Activated CD4-positive, alpha-beta T cell treated with anti-CD3 and anti-CD28 coated beads, Interleukin-2, amount 50 U/mL, for 1 hour (primary cell): ENCODE measurements at places on chromosomes 4 and X.

- DNase-seq = no peak
Measured at GRCh38 chr4:6366581-6366980, 96.9 kb downstream of the WFS1 start.

GRCh38 chr4:81085291-81085690 is 54.8 kb downstream of the BMP3 start:
- no peak for DNase-seq

GRCh38 chrX:134891652-134892051 is 99.1 kb upstream of the SMIM10 start:
- DNase-seq = no peak

GRCh38 chrX:51902510-51903050 is 9.2 kb downstream of the MAGED1 start:
- no peak for DNase-seq

DNA sequence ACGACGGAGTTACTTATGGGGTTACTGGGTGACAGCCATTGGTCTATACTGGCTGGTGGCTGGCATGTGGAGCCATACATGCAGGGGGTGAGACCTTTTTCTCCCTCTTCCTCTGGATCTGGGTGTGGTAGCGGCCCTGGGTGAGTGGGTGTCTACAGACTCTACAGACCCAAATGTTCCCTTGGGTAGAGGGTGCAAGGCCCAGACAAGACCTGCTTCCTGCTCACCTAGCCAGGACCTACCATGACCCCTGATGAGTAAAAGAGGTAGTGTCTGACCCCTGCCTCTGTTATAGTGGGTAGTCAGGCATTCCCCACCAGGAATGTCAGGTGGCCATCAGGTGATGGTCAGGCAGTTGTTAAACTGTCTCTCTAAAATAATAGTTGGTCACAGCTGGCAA is 66.8 kb downstream of the SLC2A9 start:
- DNase-seq = no peak

DNA sequence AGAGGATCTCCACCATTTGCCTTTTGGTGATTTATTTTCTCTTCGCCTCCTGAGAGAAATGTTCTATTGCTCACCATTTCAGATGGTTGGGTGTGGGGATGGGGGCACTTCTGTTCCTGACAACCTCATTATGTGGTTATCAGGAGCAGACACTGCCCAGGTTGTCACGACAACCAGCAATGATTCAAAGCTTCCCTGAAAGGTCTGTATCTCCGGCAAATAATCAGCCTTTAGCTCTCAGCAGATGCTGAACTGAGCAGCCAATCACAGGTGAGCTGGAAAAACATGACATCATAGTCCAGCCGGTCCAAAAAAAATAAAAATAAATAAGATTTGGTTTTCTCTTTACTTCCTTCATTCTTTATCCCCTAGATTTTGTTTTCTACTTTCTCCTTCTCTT is 5.5 kb upstream of the PAK3 start:
- DNase-seq = no peak

- no peak for DNase-seq
Measured at GRCh38 chr4:158521484-158522088, at the start of gene RXFP1. Gene RXFP1 (plus strand): TSS chr4:158521882. CDS start chr4:158521977, 95 bp downstream.

DNA sequence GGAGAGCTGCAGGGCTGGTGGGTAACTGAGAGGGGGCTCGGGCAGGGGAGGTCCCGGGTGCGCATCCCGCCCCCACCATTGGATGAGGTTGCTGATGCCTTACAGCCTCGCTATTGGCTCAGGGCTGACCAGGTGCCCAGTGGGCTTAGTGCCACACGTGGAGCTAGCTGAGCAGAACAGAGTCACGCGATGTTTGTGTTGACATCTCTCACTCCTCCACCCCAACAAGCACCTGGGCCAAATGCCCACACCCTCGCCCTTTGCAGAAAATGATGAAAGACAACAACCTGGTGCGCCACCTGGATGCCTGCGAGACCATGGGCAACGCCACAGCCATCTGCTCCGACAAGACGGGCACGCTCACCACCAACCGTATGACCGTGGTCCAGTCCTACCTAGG is 31.8 kb downstream of the ATP2B3 start:
- no peak for DNase-seq

DNA sequence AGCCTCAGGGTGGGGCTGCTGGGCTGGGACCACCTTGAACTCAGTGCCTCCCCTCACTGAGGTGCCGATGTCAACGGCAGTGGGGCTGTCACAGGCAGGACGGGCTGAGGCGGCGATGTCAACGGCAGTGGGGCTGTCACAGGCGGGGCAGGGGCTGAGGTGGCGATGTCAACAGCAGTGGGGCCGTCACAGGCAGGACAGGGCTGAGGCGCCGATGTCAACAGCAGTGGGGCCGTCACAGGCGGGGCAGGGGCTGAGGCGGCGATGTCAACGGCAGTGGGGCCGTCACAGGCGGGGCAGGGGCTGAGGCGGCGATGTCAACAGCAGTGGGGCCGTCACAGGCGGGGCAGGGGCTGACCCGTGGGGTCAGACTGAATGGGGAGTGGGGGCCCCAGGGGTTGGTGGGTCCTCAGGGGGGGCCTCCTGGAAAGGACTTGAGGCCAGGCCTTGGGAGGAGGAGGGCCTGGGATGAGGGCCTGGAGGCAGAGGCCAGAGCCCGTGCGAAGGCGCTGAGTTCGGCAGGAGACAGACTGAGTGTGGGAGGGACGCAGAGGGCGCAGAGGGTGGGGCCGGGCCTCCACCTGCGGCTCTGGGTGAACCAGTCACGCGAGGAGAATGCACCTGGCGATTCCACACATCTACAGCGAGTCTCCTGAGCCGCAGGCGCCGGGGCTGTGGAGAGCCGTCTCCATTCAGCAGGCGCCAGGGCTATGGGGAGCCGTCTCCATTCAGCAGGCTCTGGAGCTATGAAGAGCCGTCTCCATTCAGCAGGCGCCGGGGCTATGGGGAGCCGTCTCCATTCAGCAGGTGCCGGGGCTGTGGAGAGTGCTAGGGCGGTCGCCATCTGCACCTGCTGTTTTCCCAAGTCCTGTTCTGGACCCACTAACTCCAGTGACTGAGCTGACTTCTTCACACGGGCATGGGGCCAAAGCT is 22.9 kb downstream of the ATP5ME start:
- no peak for DNase-seq

DNA sequence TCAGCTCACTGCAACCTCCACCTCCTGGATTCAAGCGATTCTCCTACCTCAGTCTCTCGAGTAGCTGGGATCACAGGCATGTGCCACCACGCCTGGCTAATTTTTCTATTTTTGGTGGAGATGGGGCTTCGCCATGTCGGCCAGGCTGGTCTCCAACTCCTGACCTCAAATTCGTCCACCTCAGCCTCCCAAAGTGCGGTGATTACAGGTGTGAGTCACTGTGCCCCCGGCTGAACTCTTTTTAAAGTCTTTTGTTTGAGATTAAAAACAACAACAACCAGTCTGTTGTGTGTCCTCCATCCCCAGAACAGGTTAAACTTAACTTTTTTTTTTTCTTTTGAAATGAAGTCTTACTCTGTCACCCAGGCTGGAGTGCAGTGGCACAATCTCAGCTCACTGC is 36.3 kb upstream of the RBPJ start:
- DNase-seq = no peak

GRCh38 chr4:112213091-112213490 is 18.5 kb upstream of the AP1AR start:
- no peak for DNase-seq

DNA sequence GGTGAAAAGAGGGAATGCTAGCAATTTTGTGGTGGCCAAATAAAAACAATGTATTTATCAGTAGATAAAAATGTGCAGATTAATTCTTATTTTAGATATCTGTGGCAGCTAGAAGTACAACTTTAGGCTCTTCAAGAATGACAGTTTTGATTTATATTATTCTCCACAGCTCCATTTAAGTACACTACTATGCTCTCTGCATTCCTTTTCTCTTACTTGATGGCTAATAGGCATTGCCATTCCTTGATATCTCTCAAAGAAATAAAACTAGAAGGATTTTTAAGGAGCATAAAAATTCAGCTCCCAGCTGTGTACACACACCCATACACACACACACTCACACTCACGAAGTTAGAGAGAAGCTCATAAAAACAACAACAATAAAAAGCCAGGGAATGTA is 59.4 kb upstream of the H2AZ1 start:
- DNase-seq = no peak

DNA sequence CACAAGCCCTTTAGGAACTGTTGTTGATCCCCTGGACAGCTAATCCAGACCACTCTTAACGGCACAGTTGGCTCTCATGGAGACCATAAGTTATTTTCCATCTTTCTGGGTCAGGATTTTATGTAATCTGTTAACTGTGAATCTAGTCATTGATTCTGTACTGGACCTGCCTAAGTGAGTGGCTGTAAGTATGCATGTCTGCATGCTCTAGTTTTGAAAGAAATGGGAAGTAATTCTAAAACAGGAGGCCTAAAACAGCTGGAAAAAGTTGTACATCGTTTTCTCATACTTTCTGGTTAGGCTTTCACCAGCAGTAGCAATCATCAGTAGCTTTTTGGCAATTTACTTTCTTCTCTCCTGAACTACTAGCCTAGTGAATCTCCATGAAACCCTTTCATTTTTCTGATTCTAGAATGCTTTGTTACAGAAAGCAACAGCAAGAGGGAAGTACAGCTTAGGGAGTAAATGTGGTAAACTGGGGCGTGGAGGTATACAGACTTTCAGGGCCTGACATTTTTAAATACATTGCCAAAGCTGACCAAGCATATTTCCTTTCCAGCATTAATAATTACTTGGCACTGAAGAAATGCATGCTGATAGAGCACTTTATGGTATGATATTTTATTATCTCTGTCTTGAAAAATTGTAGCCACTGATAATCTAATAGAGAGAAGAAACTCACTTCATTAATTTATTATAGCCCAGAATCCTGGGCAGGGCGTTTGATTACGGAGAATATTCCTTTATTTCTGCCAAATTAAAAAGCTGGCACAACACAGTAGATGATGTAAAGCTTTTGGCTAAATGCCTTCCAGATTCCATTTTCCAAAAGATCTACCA is 202.7 kb downstream of the BANK1 start:
- no peak for DNase-seq
